ENCODE measurements at places on chromosomes 2 and 18.

DNA sequence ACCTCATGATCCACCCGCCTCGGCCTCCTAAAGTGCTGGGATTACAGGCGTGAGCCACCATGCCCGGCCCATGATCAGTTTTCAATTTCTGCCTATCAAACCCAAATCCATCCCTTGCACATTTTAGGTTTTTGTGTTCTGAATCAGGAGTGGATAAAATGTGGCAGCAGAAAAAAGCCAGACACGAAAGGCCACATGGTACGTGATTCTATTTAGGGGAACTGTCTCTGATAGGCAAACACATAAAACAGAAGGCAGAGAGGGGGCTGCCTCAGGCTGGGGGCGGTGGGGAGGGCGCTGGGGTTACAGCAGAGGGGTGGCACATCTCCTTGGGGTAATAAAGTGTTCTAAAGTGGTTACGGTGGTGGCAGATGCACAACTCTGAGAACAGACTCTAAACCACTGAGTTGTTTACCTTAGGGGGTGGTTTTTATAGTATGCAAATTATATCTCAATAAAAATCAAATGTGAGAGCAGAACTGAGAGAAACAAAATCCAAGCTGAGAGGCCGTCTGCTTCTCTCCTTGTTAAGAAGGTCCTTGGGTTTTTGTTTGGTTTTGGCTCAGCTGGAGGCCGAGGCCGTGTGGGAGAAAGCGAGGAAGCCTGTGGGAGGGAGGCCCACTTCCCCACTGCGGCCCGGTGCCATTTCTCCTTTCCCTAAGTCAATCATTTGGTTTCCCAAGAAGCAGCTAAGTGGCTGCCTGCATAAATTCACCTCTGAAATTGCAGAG is 78.0 kb downstream of the SOWAHC start:
- DNase-seq, result no peak

DNA sequence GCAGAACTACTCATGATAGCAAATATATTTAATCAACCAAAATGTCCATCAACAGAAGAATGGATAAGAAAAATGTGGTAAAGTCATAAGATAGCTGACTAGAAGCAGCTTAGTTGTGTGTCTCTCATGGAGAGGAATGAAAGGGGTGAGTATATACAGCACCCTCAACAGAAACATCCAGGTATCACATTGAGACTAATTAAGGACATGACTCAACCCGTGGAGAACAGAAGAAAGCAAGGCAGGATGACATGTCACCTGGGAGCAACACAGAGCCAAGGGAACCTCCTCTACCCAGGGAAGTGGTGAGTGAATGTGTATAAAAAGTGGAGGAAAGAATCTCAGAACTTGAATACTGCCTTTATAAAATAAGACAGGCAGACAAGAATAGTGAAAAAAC is 1695.0 kb upstream of the CELF4 start:
- DNase-seq, result no peak

GRCh38 chr18:77632758-77633157 is 383.1 kb downstream of the GALR1 start:
- no peak for DNase-seq

GRCh38 chr2:51981783-51982182 is 949.9 kb upstream of the NRXN1 start:
- DNase-seq, result no peak

DNA sequence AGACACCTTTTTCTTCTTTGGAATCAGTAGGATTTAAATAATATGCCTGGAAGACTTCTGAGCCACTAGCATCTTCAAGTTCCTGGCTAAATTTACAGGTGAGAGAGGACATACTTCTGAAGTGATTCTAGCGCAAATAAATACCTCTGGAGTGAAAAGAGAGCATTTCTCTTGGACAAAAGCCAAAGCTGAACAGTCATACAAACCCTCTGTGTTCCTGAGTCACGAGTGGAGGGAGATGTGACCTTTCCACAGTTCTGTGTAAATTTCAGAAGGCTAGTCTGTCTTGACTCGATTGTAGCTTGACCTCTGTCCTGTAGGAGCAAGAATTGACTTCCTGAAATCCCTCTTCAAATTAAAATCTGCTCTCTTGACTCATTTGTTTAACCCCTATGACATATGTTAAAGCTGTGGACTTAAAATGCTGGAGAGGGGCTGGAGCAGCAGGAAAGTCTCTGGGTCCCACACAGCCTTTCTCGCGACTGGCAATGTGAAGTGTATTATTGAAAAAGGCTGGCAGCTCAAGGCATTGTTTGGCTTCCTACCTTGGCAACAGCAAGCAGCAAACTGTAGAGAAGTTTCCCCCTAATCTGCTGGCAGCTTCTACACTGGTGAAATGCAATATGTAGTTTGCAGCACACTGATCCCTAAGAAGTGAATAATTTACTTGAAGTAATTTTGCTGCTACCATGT is 79.6 kb upstream of the GCFC2 start:
- no peak for DNase-seq

GRCh38 chr18:2964361-2965010 is 48.5 kb downstream of the LPIN2 start:
- no peak for DNase-seq

GRCh38 chr2:1742301-1742680 is 2.0 kb downstream of the PXDN start:
- no peak for DNase-seq

Data from T47D (cell line).